ENCODE measurements at places on chromosomes 1 and 21.

DNA sequence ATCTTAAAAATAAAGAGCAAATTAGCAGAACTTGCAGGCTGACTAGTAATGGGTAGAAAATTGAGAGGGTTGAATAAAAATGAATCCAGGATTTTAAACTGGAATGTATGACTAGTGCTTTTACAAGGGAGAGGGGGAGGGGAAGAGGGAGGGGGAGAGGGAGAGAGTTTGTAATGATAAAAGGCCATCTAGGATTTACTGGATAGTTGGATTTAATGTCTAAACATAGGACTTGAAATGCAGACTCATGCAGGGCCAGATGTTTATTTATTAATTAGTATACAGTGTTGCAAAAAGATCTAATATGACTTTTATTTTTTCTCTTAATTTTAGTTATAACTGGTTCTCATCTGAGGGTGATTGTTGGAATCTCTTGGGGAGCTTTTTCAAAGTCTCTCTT lies 4.3 kb downstream of the ZNF326 start:
- no peak for DNase-seq

DNA sequence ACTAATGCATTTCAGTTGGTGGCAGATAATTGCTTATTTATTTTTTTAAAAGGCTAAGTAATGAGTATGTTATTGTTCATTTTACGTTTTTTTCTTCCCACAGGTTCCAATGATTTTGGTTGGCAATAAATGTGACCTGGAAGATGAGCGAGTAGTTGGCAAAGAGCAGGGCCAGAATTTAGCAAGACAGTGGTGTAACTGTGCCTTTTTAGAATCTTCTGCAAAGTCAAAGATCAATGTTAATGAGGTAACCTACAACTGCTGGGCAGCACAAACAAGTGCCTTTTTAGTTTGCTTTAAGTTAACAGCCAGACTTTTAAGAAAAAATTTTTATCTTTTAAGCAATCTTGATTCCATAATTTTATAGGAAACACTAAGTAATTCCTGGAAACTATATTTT lies 35.0 kb downstream of the INKA2 start:
- DNase-seq, result no peak

DNA sequence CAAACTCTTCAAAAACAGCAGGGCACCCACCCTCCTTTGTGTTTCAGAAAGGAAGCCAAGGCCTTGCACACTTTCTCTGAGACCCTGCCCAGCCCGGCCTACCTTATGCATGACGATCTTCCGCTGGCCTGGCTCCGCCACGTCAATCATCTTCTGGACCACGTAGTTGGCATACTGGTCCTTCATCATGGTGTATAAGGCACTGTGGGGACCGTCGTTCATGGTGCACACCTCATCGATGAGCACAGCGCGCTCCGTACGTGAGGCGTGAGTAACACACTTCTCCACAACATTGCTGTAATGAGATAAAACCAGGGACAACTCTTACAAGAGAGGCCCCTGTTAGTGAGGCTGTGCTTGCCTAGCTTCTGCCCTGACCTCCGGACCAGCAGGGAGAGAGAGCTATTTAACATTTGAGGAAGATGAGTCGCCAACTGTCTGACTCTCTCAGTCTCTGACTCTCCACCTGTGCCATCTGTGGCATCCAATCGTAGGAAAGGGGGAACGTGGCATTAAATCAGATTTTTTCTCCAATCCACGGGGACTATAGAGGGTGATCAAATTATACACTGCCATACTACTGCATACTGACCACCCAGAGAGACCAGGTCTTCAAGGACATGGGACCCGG lies 28.1 kb upstream of the SDC3 start:
- no peak for DNase-seq

GRCh38 chr1:72062584-72062983 lies 219.8 kb downstream of the NEGR1 start:
- DNase-seq, result no peak

DNA sequence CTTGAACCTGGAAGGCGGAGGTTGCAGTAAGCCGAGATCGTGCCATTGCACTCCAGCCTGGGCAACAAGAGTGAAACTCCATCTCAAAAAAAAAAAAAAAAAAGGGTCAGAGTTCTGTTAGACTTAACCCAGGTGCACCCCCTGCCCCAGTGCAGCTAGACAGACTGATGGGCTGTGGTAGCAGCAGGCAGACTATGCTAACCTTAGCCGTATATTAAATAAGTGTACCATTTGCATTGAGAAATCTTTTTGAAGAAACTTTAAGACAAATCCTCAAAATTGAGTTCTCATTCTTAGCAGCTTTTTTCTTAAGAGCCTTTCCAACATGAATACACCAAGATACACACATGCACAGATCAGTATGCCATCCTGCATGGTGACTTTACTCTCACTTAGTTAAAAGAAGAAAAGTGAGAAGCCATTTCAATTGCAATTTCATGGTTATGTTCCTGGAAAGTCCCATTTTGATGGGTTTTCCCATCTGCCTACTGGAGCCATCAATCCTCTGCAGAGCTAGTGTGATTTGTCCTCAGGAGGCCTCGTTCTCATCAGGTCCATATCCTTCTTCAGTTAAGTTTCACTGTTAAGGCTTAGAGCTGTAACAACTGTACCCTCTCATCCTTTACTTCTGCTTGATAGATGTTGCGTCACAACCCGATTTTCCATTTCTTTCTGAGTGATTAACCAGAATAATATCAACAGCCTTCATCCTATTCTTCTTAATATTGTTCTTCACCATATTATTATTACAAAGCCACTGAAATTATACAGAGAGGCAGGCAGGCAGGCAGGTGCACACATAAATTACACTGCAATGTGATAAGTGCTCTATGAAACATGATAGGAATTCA lies 7.3 kb downstream of the FCRLB start:
- DNase-seq, result no peak

GRCh38 chr1:210905944-210906453 lies 227.9 kb downstream of the KCNH1 start:
- no peak for DNase-seq

GRCh38 chr1:27649306-27649635 lies 14.3 kb upstream of the FGR start:
- no peak for DNase-seq

GRCh38 chr1:153533689-153534201 lies 2.0 kb downstream of the S100A6 start:
- no peak for DNase-seq

All from putamen (tissue), 1 donor.